ENCODE measurements at places on chromosomes 5 and 9. TPM values are rescaled to one million over a fixed set of nuclear protein-coding genes. Genes with fewer than 3 reads are reported as not detected.
A peak's percentile ranks its signal among the peaks of the same experiment; 100 is the strongest.

STC2 gene
- total RNA-seq: 310 TPM

ARL10 gene
- total RNA-seq: 5.2 TPM

FAM81B gene
- total RNA-seq: not detected

ACOT12 gene
- not detected for total RNA-seq

PCDHGB2 gene
- 0.26 TPM for total RNA-seq

SLC25A48 gene
- not detected for total RNA-seq

PPP2R2B gene
- total RNA-seq: under 0.01 TPM

HDHD3 gene
- total RNA-seq: 18.2 TPM

CCDC127 gene
- 4.1 TPM for total RNA-seq

ARAP3 gene
- total RNA-seq: 4.0 TPM

SLIT3 gene
- 1.7 TPM for total RNA-seq

DNM1 gene
- 0.77 TPM for total RNA-seq

- peak; percentile 95 for DNase-seq
These were observed 119.7 kb upstream of the TARS1 start for GRCh38 chr5:33321026-33321425.

GRCh38 chr9:81861644-81862043 lies 66.6 kb upstream of the SPATA31D4 start:
- DNase-seq: peak; percentile 91

GRCh38 chr9:123482295-123482968 lies 126.4 kb downstream of the CRB2 start:
- DNase-seq: no peak

DNA sequence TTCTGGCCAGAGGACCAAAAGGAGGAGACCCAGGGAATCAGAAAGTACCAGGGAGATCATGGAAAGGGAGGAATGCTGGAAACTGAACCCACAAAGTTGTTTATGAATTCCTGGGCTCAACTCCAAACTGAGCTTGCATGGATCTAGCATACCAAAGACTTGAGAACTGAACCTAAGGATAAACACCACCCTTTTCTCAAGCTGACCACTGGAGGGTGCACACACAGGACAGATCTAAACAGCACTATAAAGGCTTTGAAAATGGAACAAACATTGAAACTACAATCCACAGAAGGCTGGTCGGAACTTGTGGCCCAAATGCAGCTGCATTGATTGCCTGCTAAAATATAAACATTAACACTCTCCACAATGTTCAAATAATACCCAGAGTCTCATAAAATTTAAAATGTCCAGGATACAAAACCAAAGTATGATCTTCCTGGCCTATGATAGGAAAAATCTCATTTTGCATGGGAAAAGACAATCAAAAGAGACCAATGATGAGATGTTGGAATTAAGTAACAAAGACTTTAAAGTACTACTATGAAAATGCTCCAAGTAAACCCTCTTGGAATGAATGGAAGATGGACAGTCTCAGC lies 15.6 kb upstream of the IRF1 start:
- DNase-seq: peak; percentile 57

DNA sequence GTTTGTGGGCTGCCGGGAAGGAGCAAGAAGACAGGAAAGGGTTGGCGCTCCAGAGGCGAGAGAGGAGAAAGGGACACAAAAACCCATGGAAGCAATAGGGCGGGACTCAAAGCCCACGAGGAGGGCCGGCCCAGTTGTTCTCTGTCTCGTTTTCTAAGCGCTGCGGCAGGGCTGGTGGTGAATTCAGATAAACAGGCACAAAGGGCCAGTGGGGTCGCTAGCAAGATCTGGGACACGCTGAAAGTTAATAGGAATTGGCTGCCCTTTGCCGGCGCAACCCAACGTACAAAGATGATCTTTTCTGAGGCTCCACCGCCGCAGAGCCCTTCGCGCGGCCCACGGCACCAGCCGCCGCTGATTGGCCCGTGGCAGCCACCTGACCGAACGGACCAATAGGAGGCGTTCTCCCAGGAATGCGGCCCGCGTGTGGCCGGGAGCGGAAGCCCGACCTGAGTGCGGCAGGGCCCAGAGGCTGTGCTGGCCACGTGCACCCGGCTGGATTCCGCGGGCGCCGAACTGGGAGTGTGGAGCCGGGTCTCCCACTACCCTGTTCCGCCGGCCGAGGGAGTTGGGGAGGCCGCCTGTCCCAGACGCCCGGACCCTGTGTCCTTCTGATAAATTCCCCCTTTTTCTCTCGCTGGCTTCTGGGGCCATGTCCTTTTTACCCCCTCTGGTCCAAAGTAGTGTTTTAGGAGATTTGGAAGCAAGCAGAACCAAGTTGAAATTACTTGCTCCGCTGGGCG lies 16.8 kb upstream of the NSD1 start:
- peak; percentile 34 for DNase-seq

GRCh38 chr5:1523480-1523792 lies 324 bp downstream of the LPCAT1 start:
- DNase-seq: no peak

DNA sequence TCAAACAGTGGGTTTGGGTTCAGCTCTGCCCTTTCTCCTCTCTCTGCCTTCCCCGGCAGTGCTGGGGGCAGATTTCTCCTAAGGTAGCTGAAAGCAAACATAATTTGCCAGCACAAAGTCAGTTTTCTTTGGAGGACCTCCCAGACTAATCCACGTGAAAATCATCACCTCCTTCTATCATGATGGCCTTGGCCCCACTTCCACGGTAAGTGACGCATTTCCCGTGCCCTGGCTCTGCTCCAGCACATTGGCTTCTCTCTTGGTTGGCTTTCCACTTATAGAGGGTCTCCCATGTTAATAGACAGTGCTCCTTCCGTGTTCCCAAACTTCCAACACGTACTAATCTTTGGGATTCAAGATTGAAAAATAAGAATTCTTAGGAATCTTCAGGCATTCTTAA lies 74.1 kb upstream of the TRIO start:
- no peak for DNase-seq

GRCh38 chr5:77437194-77437593 lies 54.9 kb downstream of the WDR41 start:
- DNase-seq: no peak

- no peak for DNase-seq
These were observed 36.0 kb downstream of the KCNT1 start for GRCh38 chr9:135737840-135738521.

DNA sequence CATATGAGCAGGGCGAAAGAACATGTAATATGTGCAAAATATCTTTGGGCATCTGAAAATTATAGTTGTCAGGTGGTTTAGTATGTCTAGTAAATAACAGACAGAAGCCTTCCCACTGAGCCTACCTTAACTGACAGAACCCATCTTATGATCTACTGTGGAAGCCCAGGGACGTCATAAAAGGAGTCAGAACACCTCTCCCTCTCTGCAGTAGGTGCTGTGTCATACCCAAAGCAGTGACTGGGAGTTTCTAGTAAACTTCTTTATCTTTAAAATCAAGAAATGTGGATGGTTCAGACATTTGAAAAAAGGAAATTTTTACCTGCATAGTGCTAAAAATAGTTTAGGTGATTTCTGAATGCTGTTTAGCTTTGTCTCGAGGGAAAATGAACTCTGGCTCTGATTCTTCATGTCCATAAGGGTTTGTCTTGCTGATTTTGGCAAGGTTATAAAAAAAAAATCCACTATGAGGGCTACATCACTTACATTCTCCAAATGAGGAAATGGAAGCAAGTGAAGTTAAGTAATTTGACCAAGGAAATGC lies 104.0 kb downstream of the NUDT12 start:
- no peak for DNase-seq

DNA sequence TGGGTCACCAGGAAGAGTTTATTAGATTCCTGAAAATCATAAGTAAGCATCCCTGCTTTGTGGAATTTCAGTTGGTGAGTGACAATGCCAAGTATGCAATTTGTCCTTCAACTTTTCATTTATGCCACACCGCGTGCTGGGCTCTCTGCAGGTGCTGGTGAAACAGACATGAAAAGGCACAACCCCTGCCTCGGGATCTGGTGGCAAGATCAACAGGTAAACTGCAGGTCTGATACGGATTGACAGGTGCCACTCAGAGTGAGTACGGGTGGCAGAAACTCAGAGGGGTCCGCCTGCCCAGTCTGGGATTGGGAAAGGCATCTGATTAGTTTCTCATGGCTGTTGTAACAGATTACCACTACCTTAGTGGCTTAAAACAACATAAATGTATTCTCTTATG lies 40.5 kb downstream of the BOD1 start:
- no peak for DNase-seq

DNA sequence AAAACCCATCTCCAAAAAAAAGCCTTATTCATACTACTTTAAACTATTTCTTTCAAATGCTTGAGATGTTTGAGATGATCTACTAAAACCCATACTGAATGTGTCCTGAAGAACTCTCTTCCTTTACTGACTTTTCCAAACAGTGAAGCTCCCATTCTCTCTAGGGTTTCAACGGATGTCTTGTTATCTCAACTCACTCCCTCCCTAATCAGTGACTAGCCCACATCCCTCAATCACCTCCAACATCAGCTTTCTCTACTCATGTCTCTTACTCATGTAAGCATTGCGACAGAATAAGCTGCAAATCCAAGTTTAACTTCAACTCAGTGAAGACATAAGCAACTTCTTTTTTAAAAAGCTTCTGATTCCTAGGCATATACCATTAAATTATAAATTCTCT lies 42.1 kb downstream of the WDR41 start:
- peak; percentile 31 for DNase-seq

DNA sequence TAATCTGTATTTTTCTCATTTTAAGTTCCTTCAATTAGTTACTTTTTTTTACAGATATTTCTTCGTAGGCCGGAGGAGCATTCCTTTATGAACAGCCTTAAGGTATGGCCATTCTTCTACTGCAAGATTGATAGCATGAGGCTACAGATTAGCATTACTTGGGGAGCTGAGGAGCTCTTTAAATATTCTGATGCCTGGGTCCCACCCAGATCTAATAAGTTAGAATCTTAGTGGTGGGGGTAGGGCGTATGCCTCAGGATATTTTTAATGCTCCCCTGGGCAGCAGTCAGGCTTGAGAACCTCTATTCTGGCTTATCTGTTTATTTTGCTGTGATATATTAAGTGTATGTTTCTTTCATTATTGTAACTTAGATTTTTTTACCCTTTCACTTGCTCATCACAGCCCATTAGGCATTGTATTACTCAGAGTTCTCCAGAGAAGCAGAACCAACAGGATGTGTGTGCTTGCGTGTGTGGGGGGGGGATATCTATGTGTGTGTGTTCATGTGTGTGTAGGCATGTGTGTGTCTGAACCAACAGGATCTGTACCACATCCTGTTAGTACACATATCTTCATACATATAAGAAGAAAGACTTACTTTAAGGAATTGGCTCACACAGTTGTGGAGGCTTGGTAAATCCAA lies 91.8 kb upstream of the MTAP start:
- DNase-seq: peak; percentile 79

DNA sequence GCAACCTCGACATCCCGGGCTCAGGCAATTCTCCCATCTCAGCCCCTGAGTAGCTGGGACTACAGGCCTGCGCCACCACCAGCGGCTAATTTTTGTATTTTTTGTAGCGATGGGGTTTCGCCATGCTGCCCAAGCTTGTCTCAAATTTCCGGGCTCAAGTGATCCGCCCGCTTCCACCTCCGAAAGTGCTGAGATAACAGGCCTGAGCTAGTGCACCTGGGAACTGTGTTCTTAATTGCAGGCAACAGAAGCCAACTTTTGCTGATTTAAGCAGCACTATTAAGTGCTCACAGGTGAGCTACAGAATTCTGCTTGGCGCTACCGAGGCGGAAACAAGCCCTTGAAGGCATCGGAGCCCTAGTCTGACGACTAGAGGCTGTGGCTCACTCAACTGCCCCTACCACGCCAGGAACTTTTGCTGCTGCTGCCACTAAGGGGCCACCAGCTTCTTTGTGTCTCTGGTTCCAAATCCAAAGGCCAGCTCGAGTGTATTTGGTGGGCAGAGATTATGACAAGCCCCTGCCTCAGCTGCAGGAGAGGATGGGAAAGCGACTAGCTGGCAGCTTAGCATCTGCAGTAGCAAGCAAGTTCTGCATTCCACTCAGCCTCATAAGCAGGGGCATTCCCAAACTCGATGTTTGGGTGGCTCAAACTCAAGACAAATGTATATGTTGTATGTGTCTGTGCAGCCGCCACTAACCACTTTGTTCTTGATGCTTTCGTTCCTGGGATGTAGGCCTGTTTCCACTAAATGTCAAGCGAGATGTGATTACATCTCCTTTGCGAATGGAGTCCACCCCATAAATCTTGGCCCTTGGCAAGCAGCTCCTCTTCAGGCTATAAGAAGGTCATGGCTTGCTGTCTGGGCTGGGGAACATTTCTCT lies 10.6 kb upstream of the HMCN2 start:
- no peak for DNase-seq

DNA sequence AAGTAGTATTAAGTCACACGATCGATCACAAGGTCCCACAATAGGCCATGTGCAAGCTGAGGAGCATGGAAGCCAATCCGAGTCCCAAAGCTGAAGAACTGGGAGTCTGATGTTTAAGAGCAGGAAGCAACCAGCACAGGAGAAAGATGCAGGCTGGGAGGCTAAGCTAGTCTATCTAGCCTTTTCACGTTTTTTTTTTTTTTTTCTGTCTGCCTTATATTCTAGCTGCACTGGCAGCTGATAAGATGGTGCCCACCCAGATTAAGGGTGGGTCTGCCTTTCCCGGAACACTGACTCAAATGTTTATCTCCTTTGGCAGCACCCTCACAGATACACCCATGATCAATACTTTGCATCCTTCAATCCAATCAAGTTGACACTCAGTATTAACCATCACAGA lies 6.5 kb downstream of the PPIP5K2 start:
- no peak for DNase-seq

- peak; percentile 77 for DNase-seq
These were observed 43.5 kb downstream of the DMAC1 start for GRCh38 chr9:7756088-7756487.

- peak; percentile 73 for DNase-seq
These were observed 246.1 kb upstream of the TUT7 start for GRCh38 chr9:86600291-86600690.

DNA sequence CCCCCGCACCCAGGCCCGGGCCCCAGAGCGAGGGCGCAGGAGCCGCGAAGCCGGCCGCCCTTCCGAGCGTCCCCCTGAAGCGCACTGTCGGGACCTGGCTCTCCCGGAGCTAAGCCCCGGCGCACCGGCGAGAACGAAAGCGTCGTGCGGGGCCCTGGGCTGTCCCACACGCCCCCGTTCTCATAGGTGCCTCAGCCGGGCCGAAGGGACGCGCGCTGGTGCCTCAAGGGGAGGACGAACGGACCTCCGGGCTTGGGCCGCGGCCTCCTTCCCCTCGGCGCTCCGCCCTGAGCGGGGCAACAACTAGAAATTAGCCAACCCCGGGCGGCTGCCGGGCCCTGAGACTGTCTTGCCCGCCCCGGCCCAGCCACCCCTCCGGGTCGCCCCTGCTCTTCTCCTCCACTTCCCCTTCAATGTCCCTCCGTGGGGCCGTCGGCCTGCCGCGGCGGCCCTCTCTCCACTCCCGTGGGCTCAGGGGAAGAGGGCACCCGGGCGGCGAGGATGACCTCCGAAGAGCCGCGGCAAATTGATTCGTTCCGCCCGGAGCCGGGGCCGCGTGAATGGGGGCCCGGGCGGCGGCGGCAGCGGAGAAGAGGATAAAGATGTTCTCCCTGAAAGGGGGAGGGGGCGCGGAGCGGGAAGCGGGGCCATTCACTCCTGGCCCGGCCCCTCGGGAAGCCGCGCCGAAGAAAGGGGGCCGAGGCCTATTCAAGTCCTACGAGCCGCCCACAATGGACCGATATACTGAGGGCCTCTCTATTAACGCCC lies 3.5 kb upstream of the PRDM12 start:
- DNase-seq: no peak

Measured in bronchial epithelial cell (primary cell).